ENCODE measurements at places on chromosomes 5 and 9.
A peak's percentile ranks its signal among the peaks of the same experiment; 100 is the strongest.

DNA sequence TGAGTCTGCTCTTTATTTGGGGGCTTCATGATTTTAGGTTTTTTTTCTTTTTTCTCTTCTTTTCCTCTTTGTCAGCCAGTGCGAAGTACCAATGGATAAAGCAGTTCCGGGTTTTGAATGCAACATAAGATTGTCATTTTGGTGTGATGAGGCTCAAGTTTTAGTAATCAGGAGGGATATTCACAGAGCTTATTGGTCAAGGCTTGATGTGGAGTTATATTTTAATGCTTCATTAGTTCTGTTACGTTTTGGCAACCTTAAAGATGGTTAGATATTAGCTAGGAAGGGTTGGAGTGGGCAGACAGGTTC is 1.4 kb downstream of the PIK3R1 start:
- DNase-seq, result no peak

DNA sequence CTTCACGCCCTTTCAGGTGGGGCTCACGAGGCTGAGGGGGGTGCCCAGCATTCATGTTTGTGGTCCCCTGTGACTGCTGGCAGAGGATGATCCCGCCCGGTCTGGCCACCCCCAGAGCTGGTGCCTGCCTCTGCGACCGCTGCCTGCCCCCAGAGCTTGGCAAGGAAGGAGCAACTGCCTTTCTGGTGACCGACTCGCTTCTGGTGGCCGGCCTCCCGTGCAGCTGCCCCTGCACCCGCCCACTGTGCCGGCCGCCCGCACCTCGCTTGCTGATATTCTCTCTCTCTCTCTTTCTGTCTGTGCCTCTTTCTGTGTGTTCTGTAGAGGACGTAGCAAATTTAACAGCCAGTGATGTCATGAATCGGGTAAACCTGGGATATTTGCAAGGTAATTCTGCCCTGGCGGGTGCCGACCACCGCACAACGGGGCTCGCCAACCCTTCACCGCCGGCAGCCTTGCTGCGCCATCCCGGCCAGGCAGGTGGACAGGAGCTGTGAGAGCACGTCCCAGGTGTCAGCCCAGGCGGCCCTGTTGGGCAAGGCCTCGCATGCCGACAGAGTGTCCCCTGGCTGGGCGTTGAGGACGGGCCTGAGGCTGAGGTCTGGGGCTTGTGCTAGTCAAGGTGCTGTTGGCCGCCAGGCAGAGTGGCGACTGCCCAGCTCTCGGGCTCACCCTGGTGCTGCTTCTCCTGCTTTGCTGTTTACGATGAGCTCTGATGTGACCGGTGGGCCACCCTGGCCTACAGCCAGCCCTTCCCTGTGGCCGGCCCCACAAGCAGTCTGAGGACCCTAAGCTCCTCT is 86.0 kb downstream of the KCNT1 start:
- no peak for DNase-seq

- DNase-seq, result no peak
These were observed 33.8 kb upstream of the COL15A1 start for GRCh38 chr9:98909935-98910334.

DNA sequence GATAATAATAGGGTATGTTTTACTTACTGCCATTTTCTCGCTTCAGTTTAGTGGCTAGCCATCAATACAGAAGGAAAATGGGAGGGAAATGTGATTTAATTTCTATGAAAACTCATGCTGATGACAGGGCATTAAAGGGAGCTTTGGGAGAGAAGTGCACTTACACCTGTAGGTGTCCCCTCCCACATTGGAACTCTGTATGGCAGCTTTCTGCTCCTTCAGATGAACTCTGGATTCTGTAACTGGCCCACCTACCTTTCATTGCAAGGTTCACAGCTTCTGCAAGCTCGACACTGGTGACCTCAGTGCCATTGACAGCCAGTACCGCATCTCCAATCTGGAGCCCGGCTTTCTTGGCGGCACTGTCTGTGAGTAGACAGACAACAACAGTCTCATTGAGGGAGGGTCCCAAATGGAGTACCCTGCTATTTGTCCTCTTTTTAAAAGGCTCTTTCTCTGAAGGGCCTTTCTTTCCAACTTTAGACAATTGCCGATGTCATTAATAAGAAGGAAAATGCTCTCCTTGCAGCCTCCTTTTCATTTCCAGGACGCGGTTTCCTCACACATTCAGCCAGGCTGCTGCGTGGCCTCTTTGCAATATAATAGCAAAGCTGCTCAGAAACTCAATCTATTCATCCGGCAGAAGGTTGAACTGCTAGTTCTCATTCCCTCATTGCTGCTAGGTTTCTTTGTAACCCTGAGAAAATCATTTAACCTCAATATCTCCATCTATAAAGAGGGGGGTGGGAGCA is 63.6 kb downstream of the NUDT12 start:
- DNase-seq, result no peak

GRCh38 chr9:108905494-108905893 is 28.4 kb downstream of the ELP1 start:
- no peak for DNase-seq

DNA sequence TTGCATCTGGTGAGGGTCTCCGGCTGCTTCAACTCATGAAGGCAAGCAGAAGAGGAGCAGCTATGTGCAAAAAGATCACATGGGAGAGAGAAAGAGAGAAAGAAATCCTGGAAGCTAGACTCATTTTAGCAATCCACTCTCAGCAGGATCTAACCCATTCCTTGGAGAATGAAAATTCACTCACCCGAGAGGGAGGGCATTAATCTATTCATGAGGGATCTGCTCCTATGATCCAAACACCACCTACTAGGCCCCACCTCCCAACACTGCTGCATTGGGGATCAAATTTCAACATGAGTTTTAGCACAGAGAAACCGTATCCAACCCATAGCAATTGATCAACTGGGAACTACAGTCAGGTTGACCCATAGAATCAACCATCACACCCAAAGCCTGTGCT is 98.1 kb upstream of the SV2C start:
- no peak for DNase-seq

- peak; percentile 3 for DNase-seq
These were observed 124.8 kb downstream of the RANBP17 start for GRCh38 chr5:170986598-170986997.

DNA sequence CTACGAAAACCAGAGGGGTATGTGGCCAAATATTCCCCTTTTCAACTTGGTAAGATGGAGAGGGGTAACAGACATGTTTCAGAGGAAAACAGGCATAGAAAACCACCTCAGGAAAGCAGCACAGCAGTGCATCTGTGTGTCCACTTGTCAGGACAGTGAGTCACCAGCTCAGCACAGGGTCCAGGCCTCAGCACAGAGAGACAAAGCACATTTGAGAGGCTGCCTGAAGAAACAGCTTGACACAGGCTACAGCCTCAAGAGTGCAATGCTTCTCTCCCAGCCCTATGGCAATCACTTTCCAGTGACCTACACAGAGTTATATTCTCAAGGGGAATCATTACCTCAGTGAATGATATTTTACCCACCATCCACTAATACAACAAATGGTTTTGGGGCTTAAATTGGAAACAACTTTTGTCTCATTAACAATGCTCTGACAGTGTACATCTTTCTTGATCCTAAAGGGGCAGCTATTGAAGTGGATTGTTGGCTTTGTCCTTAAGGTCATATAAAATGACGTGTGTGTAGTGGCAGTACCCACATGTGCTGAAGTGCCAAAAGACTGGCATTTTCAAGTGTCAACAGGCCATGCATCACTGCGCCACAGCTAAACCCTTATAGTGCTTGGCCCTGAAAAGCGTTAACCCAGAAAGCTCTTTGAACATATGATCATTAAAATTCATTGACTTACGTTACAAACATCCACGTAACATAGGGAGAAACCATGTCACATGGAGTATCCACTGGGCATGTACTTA is 46.4 kb downstream of the ERMP1 start:
- no peak for DNase-seq

DNA sequence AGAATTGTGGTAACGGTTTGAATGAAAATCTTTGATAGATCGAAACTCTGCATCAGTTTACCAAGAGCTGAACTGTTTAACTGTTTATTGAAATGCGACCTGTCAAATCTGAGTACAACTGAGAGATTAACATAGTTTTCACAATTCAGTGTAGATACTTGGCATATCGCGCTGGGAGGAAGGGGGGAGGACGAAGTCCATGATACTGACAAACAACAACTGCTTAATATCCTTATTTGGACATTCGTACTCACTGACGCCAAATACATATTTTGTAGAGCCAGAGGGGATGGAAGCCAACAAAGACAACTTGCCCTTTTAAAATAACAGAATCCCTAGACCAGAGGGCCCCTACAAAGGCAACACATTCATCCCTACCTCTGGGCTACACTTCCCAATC is 93.2 kb downstream of the GLIS3 start:
- DNase-seq, result no peak

GRCh38 chr5:91977579-91977978 is 594.5 kb upstream of the ARRDC3 start:
- DNase-seq, result no peak

GRCh38 chr9:131366761-131367401 is 27.0 kb upstream of the PRRC2B start:
- no peak for DNase-seq

- no peak for DNase-seq
These were observed 179.5 kb upstream of the PPP1R2B start for GRCh38 chr5:156670615-156671014.

DNA sequence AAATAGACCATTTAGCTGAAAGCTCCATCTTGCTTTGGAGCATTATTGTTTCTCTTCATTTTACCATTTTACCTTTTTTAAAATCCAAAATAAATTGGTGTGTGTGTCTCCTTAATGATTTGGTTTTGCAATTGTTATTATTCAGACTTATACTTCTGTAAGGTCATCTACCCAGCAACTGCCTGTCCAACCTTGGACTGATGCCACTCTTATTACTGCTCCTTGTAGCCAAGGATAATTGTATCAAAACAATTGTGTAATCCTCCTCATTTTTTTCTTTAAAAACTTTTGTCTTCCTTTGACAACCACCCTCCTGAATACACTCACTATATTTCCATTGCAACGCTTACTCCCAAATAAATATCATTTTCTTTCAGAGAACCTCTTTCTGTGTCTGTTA is 30.3 kb upstream of the HMGCR start:
- DNase-seq, result no peak

DNA sequence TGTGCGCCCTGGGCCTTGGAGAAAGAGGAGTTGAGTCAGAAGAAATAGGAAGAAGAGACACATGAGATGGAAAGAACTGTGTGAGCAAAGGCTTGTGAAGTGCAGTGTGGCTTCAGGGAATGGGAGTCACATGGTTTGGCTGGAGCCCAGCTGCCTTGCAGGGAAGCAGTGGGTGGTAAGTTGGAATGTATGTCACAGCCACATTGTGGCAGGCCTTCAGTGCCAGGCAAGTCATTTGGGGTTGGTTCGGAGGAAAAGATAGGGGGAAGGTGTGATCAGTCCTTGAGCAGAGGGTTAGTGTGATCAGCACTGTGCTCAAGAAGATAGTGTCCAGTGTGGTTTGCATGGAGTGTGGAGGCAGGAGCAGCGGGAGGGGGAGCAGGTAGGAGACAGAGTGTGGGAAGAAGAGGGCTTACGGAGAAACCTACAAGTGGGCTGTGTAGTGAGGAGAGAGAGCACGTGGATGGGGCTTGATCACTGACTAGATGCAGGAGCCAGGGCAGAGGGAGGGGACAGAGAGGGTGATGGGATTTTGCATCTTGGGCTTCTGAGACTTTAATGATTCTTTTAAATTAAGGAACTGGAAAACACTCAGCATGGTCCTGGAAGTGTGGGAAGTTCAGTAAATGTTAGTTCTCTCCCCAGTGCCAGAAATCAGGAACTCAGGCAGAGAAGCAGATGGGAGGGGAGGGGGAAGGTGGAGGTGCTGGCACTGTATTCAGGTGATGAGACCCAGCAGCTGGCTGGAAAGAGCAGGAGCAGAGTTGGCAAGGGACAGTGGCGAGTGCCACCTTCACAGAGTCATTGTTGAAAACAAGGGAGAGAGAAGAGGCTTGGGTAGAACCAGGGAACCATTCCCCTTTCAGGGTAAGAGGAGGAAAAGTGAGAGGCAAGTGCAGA is 46.6 kb downstream of the ARHGAP26 start:
- DNase-seq, result no peak

GRCh38 chr9:13020146-13021040 is 245.6 kb downstream of the LURAP1L start:
- DNase-seq, result no peak

DNA sequence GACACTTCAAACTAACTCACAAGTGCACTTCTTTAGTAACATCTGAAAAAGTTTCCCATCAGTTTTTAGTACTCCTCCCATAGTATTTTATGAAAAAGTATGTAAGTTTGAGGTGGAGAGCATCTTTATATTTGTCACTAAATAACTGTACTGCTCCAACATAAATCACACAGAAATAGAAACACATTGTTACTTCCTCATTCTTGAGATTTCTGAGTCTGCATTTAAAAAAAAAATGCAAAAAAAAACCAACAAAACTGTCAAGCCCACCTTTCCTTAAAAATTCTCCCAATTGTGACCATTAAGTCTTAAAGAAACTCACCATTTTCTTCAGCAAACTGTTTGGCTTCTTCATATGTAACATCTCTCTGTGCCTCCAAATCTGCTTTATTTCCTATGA is 18.7 kb downstream of the RAB14 start:
- DNase-seq, result no peak
